ENCODE measurements at places on chromosomes 11 and 22.
A peak's percentile ranks its signal among the peaks of the same experiment; 100 is the strongest.

DNA sequence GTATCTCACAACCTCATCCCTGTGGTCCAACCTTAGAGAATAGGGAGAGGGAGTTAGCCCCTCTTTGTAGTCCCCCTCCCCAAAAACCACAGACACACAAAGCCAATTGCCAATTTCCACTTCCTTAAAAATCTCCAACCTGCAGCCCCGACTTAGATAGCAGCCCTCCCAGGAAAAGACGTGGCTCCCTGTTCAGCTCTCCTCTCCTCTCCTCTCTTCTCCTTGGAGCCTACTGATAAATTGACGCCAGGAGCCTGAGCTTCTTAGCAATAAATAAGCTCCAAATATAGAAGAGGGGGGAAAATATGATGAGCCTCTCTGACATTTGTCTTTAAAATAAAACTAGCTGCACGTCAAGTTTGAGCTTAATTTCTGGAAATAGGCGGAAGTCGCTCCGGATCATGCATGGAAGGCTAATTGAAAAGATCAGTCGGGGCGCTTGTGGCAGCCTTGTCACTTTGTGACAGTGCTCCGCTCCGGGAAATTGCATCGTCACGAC is 7.3 kb downstream of the PAX6 start:
- no peak for DNase-seq

DNA sequence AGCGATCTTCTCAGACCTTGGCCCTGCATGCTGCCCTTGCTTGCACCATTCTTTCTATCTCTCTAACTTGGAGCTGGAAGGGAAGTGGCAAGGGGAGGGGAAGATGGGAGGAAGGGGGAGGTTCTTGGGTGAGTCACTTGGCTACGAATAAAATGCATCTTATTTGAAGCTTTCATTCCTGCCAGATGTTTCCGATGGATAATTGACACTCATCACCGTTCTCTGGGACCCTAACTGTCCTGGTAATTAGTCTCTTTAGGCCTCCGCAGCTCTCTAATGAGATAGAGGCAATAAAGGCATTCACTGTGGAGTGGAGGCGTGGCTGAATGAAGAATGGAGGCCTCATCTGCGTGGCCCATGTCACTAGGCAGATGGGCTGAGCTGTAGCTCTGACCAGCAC is 960.1 kb downstream of the NTM start:
- DNase-seq: no peak

DNA sequence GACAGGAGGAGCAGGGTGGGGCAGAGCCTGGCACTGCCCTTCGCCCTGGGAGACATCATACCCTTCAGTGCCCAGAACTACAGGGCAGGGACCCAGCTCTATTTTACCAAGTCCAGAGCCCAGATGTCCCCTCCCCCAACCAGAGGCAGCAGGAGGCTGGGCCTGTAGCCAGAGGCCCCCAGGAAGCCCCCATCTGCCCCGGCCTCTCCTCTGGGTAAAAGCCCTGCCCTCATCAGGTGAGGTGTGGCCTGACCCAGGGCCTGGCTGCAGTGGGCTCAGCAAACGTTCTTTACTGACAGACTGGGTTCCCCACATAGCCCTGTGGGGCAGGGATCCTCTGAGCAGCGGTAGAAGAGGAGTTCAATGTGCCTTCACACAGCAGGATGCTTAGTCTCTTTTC is 51.8 kb upstream of the SLC22A12 start:
- DNase-seq: no peak

DNA sequence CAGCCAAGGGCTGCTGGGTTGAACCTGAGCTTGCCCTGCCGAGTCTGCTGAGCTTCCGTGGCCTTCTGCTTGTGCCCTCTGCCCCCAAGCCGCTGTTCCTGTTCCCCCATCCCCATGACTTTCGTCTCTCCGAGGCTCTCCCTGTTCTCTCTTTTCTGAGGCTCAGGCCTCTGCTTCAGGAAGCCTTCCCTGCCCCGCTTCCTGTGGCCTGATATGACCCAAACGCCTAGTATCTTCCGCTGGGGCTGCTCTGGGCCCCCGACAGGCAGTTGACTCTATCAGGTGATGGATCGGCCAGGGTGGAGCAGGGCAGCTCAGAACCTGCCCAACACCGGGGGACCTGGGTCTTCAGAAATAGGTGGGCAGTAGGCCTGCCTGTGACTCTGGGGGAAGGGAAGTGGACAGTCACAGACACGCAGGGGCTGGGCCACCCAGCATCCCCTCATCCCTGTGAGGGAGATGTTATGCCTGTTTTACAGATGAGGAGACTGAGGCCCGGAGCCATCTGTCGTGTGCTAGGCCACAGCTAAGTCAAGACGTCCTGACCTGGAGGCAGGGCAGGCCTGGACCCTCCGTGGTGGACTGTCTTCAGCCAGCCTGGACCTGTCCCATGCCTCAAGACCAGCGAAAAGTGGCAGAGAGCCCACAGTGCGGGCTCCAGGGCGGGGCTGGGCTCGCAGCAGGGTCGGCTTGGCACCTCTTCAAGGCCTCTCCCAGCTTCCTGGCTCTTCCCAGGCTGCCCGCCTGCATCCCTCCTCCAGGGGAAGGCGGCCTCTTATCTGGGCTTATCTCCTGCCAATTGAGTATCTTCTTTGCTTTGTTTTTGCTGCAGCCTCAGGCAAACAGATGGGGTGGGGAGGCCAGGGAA is 16.2 kb downstream of the BAD start:
- DNase-seq: no peak

- DNase-seq: no peak
These were observed 2.9 kb downstream of the DAGLA start for GRCh38 chr11:61682906-61683675.

GRCh38 chr11:19633276-19633675 is 79.4 kb upstream of the NAV2 start:
- DNase-seq: no peak

DNA sequence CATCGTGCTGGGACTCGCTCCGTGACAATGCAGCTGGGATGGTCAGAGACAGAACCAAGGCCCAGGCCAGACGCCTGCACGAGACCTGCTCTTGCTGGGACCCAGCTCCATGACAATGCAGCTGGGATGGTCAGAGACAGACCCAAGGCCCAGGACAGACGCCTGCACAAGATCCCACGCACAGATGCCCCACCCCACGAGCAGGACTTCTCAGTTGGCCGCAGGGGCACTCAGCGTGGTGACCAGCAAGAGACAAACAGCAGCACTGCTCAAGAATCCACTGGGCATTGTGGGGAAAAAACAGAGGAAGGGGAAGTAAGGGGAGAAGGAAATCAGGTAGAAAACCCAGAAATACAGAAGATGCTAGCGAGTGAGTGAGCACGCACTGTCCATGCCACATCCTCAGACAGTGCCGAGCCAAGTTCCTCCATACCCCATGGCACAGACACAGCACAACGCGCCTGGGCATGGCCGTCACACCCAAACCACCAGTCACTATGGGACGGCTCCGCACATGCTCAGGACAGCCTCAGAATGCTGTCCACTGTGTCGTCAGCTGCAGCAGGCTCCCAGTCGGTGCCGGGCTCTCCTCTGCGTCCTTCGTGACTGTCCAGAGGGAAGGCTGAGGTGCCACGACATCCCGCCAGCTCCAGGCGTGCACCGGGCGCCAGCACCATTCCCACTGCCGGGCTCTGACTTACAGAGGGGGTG is 44.5 kb downstream of the BRD1 start:
- no peak for DNase-seq

DNA sequence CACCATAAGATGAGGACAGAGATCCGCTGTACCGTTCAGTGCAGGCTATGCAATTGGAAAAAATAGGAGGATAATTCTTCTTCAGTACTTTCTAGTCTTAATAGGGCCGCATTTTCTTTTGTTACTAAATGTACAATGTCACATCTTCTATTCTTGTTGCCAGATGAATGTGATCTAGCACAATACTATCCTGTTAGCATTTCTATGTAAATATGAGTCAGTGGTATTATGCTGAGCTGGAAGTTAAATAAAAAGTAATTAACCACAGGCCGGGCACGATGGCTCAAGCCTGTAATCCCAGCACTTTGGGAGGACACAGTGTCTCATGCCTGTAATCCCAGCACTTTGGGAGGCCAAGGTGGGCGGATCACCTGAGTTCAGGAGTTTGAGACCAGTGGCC is 24.4 kb upstream of the BIRC3 start:
- DNase-seq: no peak

GRCh38 chr22:33324228-33324627 is 266.0 kb upstream of the SYN3 start:
- no peak for DNase-seq

DNA sequence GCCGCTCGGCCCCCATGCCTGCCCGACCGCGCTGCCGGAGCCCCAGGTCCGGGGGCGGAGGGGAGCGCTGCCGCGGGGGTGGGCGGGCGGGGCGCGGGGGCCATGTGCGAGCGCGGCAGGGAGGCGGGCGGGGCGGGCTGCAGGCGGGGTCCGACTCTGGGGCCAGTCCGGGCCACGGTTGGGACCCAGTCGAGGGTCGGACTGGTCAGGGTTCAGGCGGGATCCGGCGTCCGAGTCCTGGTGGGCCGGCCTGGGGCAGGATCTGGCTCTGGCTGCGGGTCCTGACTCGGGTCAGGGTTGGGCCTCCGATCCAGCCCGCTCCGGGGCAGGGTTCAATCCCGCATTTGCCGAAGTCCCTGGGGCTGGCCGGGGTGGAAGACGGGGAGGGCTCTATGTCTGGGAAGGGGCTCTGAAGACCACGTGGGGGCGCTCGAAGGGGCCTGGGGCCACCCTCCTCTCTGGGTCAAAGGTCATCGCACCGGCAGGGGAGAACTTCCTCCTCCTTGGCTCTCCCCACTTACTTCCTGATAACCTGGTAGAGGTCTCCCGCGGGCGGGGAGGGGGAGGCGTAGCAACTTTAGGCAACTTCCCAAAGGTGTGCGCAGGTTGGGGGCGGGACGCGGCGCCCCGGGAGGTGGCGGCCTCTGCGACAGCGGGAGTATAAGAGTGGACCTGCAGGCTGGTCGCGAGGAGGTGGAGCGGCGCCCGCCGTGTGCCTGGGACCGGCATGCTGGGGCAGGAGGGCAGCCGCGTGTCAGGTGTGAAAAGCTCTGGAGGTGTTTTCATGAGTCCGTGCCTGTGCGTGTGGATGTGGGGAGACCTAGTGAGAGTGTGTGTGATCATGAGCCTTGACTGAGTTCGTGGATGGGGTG is 603 bp downstream of the ESRRA start:
- DNase-seq: peak; percentile 37

DNA sequence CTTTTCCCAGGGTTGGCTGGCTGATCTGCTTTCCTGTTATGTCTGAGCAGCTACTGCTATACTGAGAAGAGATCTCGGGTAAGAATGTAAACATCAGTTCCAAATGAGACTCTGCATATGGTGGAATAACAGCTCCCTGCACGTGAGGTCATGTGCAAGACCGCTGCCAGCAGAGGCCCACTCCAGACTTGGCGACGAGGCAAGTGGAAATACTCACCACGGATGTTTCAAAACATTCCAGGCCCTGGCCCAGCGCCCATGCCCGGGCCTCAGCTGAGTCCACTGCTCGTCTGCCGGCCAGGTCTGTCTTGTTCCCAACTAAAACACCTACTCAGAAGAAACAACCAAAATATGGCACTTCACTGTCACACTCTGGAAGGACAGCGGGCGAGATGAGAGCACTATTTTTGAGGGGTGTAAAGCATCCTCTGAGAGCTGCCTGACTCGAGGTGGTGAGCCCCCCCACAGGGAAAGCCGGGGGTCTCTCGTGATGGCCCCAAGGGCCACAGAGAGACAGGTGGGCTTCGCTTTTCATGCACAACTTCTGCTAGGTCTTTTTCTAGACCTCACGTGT is 13.1 kb downstream of the IFT27 start:
- DNase-seq: no peak
